ENCODE measurements at places on chromosomes 5 and 9.
A peak's percentile ranks its signal among the peaks of the same experiment; 100 is the strongest.

GRCh38 chr9:33133186-33133585, 34.0 kb downstream of the B4GALT1 start:
- DNase-seq: no peak

DNA sequence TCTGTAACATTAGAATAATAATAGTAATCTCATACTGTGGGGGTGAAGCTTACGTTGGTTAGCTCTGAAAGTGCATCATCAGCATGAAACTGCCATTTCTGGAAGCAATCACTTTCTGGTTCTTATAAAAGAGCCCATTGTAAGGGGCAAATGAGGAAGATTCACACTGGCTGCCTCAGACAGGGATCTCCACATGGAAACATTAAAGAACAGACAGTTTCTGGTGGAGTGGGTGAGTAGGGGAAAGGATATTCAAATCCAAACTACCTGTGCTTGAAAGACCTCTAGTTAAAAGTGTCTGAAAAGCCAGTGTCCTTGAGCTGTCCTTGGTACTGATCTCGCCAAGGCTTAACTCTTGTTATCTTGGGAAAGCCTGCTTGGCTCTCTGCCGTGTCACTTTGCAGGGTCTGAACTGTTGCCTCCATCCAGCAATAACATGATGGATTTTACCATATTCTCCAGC, 19.1 kb upstream of the SLC31A2 start:
- no peak for DNase-seq

DNA sequence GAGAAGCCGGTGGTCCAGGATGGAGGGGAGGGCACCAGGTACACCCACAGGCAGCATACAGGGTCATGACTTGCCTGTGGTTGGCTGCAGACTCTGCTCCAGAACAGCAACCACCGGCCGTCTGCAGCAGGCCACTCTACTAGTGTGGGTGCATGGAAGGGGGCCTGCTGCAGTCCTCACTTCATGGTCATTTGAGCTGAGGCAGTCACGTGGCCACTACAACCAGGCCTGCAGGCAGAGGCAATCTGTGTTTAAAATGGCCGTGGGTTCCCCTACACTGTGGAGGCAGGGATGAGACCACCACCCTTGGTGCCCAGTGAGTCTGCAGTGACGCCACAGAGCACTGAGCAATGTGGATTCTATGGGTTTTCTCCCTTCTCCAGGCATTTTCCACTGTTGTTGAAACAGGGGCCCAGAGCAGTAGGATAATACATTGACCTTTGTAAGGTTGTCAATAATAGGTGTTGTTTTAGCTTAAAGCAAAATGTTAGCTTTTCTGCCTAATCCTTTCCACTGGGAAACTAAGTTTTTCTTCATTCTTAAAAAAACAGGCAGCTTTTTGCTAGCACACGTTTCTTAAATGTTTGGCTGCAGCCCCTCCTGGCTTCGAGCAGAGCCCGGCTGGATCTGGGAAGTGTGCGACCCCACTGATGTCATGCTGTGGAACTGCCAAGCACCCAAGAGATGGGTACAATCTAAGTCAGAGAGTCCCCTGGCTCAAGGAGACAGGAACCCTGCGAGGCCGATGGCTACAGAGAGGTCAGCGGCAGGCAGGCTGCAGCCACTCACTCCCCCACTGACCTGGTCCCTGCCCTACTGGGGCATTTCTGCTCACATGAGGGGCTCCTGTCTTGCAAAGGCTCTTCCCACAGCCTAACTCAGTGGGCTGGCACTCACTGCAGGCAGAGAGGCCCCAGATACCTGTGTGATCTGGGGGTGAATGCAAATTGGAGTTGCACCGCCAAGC, 21.2 kb downstream of the GADD45G start:
- DNase-seq: no peak

DNA sequence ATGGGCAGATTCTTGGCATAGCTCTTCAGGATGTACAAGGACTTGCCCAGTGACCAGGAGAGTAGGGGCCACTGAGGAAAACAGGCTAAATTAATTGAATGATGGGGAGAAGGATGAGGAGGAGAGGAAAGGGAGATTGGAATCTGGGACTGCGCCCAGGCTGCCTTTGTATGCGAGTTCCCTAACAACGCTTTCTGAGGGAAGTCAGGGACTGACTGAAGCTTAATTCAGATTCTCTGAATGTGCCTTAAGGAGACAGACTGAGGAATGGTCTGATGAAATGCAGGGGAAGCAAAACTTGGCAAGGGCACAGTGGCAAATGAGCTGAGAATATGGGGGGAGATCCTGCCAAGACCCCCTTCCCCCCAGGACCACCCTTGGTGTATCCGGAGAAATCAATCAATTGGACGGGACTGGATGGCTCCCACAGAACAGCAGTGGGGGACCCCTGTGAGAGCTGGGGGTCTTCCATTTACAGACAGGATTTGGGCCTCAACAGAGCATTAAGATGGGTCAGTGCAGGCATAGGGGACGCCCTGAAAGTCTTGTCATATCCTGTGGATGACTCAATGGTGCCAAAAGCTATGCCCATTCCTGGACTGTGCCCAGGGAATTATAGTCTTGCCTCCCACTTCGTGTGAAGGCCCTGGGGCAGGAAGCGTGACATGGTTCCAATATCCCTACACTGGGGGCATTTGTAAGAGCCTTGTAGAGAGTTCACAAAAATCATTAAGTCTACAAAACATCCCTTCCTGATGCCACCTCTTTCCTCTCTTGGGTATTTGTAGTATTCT, 215.5 kb upstream of the TNC start:
- no peak for DNase-seq

DNA sequence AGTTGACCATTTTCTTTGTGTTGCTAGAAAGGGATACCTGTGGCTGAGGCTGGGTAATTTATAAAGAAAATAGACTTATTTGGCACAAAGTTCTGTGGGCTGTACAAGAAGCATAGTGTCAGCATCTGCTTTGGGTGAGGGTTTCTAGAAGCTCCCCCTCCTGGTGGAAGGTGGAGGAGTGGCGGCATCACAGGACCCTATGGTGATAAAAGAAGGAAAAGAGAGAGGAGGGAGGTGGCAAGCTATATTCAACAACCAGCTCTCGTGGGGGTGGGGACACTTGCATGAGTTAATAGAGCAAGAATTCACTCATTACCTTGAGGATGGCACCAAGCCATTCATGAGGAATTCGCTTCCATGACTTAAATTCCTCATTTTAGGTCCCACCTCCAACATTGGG, 2041.4 kb upstream of the CDH9 start:
- DNase-seq: no peak

DNA sequence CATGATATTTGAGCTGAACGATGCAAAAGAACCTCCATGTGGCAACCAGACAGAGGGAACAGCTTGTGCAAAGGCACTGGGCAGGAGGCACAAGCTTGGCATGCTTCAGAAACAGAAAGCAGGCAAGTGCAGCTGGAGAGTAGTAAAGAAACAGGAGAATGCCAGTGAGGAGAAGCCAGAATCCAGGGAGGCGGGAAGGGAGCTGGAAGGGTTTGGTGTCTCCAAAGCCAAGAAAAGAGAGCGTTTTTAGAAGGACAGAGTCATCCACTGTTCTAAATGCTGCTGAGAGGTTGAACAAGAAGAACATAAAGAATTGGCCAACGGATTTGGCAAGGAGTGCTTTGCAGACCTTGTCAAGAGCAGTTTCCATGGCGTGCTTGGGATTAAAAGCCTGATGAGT, 124.7 kb downstream of the TLE1 start:
- no peak for DNase-seq

- DNase-seq: no peak
Observed at GRCh38 chr5:68821056-68821455, 272.8 kb upstream of the SLC30A5 start.

DNA sequence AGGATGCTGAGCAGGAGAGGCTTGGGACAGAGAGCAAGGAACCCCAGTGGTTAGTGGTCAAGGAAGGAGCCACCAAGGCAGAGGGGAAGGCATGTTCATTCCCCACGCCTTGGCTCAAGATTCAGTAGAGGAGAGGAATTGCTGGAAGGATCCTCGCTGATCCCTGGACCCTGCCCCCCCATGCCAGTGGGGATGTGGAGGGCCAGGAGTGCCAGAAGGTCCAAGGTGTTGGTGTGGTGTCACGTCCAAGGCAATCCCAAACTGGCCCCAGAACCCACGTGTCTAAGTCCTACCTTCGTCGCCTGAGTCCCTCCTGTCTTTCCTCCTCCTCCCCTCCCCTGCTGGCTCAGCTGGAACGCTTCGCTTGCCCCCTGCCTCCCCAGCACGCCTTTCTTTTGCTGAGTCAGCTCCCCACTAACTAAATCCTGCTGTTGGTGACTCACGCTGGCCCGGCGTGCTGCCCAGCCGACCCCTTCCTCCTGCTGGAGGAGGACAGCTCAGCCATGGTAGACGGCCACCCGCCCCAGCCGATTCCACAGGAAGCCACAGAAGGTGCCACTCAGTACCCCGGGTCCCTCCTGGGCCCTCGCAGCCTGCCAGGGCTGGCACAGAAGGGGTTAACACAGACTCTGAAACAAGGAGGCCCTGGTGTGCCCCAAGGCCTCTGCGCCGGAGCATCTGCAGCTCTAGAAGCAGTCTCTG, 37.6 kb upstream of the ORM1 start:
- DNase-seq: no peak

- no peak for DNase-seq
Observed at GRCh38 chr5:68593211-68593671, 377.7 kb downstream of the PIK3R1 start.

GRCh38 chr5:68172314-68172713, 43.2 kb upstream of the PIK3R1 start:
- DNase-seq: no peak

- no peak for DNase-seq
Observed at GRCh38 chr5:109653561-109654239, 36.0 kb upstream of the MAN2A1 start.

DNA sequence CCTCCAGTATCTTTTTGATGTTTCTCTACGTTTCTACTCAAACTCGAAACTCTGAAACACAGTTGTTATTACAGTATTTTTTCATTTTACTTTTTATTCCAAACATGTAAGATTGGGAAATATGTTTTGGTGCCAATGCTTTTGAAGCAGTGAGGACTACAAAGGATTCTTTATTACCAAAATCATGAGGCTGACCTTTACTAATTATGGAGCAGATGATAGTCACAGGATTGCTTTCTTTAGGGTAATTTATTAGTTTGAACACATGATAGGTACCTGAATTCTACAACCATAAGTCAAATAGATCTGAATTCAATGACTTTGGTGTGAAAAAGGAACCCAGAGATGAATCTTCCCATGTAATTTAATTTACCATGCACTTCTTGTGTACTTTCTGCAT, 2015.1 kb upstream of the C9orf72 start:
- DNase-seq: no peak

DNA sequence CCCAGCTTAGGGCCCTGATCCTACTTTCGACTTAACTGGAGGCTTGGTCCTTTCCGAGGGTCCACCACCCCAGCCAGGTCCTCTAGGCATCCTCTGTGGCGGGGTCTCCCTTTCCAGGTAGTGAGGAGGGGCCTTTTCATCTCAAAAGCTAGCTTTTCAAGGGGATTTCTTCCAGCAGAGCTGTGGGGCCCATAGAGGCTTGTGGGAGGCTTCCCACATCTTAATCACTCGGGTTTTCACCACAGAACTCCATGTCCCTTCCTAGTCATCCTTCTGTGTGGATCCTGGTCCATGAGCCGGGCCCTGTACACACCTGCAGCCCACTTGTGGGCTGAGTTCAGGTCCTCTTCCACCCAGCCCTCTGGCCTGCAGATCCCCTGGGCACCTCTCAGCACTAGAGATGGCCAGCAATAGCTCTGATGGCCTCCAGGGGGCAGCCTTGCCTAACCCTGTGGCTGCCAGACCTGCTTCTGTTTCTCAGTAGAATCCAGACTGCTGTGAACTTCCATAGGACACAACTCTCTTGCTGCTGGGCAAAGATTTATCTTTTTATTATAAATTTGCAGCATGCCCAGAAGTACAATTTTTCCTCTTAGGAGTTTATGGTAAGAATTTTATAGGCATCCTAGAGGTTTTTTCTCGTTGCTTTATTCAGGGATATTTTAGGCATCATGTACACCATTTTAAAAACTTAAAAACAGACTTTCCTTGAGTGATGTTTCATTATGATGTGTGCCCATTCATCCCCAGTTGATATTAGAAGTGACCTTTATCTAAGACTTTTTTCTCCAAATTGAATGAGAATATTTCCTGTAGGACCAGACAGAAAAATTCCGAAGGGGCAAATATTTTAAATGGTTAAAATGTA, 208.9 kb downstream of the TRIO start:
- peak; percentile 51 for DNase-seq

DNA sequence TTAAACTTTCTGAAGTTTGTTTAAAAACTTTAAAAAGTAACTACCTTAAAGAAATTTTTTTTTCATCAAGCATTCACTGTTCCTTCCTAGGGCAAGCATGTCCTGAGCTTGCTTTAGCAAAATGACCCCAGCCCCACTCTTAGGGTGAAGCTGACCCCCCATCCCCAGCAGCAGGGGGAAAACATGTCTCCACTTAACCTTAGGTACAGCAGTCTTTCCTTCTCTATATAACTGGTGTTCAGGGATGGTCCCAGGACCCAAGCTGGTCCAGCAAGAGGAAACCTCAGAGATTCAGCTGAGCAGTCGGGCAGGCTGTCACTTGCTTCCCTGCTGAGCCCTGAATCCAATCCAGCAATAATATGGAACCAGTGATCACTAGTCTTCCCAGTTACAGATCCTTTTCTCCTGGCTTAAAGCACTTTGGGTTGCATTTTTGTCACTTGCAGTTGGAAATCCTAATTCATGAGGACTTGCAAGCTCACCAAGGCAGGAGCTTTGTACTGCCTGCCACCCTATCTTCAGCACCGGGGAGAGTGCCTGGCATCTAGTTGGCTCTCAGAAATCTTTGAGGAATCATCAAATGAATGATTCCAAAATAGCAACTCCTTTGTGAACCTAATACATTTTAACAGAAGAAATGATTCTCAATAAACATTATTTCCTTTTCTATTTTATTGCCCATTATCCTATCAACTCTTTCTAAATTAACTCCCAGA, 91.2 kb downstream of the FSTL4 start:
- no peak for DNase-seq

- DNase-seq: no peak
Observed at GRCh38 chr5:651296-652022, 39.3 kb downstream of the CEP72 start.

GRCh38 chr9:88258024-88258423, 119.7 kb upstream of the SPATA31C2 start:
- DNase-seq: no peak

GRCh38 chr5:19923742-19924141, 64.3 kb downstream of the CDH18 start:
- no peak for DNase-seq

DNA sequence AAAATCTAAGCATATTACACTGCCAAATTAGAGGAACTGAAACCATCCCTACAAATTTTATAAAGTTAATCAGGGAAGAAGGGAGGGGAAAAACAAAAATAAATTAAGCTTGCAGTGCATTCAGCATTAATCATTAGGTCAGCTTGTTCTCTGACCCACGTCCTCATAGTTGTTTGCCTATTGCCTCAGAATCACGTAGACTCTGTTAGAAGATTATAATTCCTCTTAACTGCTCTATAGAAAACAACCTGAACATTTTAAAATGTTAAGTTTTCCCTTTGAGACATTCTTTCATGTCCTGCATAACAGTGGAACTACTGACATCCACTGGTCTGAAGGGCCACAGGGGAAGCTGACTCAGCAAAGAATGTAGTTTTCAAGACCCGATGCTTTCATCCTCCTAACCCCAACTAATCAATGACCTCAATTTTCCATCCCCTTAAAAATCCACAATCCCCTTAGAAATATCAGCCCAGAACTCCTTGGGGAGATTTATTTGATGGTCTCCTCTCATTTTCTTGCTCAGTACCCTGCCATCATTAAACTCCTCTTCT, 112.4 kb downstream of the FBXO4 start:
- DNase-seq: no peak

GRCh38 chr9:131480258-131480657, 22.5 kb upstream of the POMT1 start:
- no peak for DNase-seq

- no peak for DNase-seq
Observed at GRCh38 chr9:123081824-123082223, 48.4 kb downstream of the GPR21 start.

- no peak for DNase-seq
Observed at GRCh38 chr5:11504886-11505193, 399.4 kb downstream of the CTNND2 start.

Measured in T-cell (primary cell).